ENCODE measurements at places on chromosomes 16 and 17. TPM values are rescaled to one million over a fixed set of nuclear protein-coding genes. Genes with fewer than 3 reads are reported as not detected.

SGCA gene
- polyA plus RNA-seq: 1.7 TPM

BCL7C gene
- polyA plus RNA-seq: 44.6 TPM

UTS2R gene
- 0.91 TPM for polyA plus RNA-seq

CDC27 gene
- 52.3 TPM for polyA plus RNA-seq

KRTAP2-3 gene
- not detected for polyA plus RNA-seq

C1QTNF8 gene
- polyA plus RNA-seq: not detected

CACNG5 gene
- polyA plus RNA-seq: 2.9 TPM

DNA sequence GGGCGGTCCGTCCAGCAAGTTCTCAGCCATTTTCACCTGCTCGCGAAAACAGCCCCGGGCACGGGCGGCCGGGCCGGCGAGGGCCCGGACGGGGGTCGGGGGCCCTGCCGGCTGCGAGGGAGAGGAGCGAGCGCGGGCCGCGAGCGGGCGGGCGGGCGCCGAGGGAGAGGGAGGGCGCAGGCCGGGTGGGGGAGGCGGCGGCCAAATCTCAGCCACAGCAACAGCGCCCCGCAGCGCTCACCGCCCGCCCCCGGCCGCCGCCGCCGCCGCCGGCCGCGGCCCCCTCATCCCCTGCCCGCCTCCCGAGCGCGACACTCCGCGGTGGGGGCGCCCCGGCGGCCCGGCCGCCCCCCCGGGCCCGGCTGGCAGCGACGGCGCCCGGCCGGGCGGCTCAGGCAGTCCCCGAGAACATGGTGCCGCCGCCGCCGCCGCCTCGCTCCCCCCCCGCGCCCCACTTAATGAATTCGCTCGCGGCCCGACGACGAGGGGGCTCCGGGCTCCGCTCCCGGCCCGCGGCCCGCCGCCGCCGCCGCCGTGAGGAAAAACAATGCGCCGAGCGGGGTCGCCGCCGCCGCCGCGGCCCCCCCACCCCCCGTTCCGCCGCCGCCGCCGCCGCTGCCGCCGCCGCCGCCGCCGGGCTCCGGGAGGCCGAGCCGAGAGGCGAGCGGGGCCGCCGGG, 487 bp downstream of the CREBBP start:
- peak; percentile 74 for DNase-seq

DNA sequence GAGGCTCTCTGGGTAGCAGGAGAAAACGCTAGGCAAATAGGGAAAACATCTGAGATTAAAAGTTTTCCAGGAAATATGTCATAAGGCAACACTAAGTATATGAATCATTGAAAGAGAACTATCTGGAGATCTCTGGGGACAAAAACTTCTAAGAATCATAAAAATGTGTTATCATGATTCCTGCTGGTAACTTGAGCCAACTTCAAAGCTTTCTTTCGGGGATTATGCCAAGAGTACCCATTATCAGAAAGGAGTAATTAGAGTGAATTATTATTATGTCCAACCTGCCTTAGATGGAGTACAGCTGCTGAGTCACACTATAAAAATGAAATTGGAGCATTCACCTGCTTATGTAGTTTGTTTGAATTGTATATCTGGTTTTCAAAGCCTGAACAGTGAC, 488.5 kb upstream of the SOX9 start:
- peak; percentile 49 for DNase-seq

- no peak for DNase-seq
Observed at GRCh38 chr17:7551396-7551795, 2.5 kb downstream of the TNFSF12 start.

DNA sequence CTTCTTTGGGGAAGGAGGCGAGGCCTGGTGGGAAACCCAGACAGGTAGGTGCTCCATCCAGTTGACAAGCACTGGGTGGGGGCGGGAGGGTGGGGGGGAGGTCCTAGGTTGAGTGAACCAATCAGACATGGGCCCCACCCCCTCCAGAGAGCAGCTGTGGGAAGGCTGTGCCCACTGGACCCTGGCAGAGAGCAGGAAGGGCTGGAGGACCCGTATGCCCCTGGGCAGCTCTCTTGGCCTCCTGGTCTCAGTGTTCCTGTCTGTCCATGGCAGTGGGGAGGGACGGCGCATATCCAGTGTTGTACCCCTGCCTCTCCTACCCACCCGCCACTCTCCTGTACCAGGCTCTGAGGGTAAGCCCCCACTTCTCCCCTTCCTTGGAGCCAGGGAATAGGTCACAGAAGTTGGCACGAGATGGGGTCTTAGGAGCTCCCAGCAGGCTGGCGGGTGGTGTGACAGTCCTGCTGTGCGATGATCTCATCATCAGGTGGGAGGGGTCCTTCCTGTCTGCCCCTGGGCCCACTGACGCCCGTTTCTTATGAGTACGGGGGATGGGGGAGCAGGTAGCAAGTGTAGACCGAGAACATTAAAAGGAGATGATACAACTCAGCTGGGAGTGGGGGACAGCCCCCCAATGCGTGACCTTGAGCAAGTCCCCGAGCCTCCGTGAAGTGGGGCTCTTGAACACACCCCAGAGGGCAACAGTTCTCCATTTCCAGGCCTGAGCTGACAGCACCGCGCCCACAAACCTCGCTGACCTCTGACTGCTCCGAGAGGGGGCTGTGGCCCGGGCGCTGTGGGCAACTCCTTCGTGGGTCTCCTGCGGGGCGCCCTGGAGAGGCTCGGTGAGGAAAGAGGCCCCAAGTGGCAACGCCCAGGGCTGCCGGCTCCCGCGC, 1.2 kb upstream of the ZFPM1 start:
- DNase-seq: no peak

- DNase-seq: no peak
Observed at GRCh38 chr17:31433811-31434726, 42.6 kb downstream of the RAB11FIP4 start.

DNA sequence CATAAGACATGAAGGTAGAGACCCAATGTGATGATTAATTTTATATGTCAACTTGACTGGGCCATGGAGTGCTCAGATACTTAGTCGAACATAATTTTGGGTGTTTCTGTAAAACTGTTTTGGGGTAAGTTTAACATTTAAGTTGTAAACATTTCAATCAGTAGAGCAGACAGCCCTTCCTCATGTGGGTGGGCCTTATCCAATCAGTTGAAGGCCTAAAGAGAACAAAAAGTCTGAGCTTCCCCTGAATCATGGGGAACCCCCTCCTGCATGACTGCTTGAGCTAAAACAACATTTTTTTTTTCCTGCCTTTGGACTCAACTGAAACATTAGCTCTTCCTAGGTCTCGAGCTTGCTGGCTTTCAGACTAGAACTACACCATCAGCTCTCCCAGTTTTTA, 327.3 kb upstream of the SOX9 start:
- DNase-seq: no peak

DNA sequence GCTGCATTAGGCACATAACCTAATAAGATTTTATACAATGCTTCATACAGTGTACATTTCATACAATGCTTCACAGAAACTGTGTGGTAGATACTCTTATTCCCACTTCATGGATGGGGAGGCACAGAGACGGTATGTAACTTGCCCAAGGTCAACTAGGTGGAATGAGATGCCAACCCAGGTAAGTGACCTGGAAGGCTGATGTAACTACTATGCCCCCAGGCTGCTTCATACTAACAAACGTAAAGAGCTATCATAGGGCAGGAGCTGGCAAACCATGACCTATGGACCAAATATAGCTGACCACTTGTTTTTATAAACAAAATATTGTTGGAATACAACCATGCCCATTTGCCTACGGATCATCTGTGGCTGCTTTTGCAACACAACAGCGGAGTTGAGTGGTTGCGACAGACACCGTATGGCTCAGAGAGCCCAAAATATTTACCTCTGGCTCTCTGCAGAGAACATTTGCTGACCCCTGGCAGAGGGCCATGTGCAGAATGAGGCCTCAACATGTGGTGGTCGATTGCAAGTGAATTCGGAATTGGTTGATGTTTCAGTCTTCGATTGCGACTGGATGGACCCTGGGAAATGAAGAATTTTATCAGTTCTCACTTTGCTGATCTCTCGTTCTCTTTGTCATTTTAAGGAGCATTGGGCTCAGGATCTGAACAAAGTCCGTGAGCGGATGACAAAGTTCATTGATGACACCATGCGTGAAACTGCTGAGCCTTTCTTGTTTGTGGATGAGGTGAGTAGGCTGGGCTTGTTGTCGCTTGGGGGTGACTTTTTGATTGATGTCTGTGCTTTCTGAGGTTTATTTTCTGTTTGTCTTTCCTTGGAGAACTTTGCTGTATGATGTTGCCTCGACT, 109.7 kb downstream of the PLCG2 start:
- DNase-seq: no peak

DNA sequence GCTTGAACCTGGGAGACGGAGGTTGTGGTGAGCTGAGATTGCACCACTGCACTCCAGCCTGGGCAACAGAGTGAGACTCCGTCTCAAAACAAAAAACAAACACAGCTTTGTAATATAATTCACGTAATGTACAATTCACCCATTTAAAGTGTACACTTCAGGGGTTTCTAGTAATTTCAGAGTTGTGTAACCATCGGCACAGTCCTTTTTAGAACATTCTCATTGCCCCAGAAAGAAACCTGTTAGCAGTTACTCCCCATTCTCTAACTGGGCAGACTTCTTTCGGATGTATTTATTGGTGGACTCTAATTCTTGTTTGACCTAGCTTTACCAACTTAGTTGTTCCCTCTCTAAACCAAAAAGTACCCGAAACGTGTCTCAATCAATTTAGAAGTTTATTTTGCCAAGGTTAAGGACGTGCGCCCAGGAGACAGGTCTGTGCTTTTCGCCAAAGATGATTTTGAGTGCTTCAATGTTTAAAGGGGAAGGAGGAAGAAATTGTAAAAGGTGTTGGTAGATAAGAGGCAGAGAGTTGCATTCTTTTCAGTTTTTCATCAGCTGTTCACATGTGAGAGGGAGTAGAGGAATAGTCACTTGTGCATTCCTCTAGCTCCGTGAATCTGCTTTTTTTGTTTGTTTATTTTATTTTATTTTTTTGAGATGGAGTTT, 175.3 kb downstream of the PRKCA start:
- DNase-seq: no peak

DNA sequence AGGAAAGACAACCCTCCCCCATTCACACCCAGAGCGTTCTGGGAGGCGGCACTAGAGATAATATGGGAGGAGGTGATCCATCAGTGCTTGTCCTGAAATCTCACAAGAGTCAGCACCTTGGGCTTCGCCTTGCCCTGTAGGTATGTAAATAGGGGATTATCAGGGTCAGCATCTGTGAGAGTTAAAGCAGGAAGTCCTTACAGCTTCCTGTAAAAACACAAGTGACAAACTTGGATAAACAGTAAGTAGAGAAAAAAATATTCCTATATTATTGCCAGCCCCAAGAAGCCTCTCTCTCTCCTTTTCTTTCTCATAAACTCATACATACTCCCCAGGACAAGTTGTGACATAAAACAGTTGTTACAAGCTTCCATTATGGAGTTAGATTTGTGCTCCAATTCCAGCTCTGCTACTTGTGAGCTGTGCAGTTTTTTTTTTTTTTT, 187.7 kb downstream of the MAF start:
- DNase-seq: no peak
